ENCODE measurements at places on chromosomes 16 and 17.

DNA sequence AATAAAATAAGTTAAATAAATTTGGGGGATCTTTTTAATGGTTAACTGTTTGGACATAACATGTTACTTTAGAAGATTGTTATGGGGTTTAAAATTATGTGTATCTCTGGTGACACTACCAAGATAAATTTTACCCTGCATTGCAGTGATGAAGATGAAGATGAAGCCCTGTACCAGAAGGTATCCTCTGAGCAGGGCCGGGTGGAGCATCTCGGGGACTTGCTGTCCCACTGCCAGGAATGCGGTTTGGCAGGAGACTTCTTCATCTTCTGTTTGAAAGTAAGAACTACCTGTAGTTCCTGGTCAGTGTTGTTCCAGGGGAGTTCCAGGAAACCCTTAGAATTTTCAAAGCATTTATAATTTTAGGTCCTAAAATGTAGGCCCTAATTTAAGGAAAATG, 64.0 kb downstream of the TANGO6 start:
- no peak for DNase-seq

DNA sequence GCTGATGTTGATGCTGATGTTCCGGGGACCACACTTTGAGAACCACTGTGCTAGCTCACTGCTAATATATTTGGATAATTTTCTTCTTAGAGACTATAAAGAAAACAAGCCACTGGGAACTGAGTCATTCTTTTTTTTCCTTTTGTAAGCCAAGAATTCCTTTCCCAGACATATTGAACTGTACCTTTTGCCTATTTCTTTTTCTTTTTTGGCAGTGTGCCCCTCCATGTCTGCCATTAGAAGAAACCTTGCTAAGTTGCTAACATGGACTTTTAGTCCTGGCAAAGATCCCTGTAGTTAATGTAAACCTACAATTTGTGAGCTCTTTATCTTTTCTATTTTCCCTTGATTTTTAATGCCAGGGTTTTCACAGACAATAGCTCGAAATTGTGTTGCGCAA, 17.3 kb upstream of the ERCC4 start:
- no peak for DNase-seq

DNA sequence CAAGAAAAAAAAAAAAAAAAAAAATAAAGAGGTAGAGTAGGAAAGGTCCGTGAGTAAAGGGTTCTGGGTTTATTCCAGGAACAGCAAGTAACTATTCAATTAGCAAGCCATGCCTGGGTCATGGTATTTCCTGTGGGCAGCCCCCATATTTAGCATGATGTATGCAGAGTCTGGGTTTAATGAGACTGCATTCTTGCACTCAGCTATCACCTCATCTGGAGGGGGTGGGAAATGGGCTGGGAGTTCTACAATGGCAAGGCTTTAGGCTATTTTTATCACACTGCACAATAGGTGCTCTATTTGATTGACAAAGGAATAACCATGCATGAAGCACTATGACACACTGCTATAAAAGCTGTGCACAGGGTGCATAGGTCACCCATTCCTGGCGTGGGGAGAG, 104.0 kb upstream of the CCL2 start:
- no peak for DNase-seq

- no peak for DNase-seq
Observed at GRCh38 chr17:21378553-21378952, 2.4 kb downstream of the KCNJ12 start.

- DNase-seq = no peak
Observed at GRCh38 chr17:64150237-64151015, 20.5 kb upstream of the ERN1 start.

Data from omental fat pad (tissue), 4 donors.